ENCODE measurements at places on chromosomes 12 and 14.

GRCh38 chr12:5038781-5039311 is 4.8 kb upstream of the KCNA5 start:
- DNase-seq, result no peak

- no peak for DNase-seq
Observed at GRCh38 chr14:75961662-75962061, 20.1 kb downstream of the TGFB3 start.

- DNase-seq, result no peak
Observed at GRCh38 chr14:26913786-26914185, 316.0 kb upstream of the NOVA1 start.

DNA sequence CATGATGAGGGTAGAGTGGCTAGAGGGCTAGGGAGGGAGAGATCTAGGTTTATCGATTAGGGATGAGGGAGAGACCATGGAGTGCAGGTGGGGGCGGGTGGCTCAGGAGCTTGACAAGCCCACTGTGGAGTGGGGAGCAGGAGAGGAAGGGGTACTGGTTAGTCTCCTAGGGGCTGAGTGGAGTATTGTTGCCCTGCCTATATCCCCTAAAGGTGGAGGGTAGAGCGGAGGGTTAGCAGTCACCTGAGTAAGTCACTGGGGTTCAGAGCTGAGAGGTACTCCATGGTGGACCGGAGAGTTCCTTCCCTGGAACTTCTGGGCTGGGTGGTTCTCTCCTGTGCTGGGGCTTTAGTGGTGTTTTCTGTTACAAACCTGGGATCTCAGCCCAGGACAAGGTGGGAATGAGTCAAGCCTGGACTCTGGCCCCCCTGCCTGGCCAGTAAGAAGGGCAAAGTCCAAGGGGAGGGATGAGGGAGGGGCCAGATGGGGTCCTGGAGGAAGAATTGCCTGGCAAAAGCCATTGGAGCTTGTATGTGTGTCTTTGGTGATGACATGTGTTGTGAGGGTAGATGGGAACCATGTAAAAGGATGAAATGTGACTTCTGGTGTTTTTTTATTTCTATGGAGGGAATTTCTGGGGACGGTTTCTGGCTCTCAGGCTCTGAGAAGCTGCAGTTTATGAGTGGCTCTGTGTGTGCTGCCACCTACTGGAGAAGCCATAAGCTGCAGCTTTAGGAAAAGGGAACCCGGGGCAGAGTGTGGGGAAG is at the start of gene CIDEB:
Gene CIDEB, minus strand, starts transcription at position 403 of the 767 bp plus-strand sequence. Its CDS starts 119 bp downstream, at position 284.
- no peak for DNase-seq

GRCh38 chr12:57276935-57277563 is 26.1 kb upstream of the STAC3 start:
- peak; percentile 23 for DNase-seq

- no peak for DNase-seq
Observed at GRCh38 chr14:22464422-22465142, 124.4 kb downstream of the DAD1 start.

- no peak for DNase-seq
Observed at GRCh38 chr12:119836781-119837180, 40.3 kb downstream of the CIT start.

DNA sequence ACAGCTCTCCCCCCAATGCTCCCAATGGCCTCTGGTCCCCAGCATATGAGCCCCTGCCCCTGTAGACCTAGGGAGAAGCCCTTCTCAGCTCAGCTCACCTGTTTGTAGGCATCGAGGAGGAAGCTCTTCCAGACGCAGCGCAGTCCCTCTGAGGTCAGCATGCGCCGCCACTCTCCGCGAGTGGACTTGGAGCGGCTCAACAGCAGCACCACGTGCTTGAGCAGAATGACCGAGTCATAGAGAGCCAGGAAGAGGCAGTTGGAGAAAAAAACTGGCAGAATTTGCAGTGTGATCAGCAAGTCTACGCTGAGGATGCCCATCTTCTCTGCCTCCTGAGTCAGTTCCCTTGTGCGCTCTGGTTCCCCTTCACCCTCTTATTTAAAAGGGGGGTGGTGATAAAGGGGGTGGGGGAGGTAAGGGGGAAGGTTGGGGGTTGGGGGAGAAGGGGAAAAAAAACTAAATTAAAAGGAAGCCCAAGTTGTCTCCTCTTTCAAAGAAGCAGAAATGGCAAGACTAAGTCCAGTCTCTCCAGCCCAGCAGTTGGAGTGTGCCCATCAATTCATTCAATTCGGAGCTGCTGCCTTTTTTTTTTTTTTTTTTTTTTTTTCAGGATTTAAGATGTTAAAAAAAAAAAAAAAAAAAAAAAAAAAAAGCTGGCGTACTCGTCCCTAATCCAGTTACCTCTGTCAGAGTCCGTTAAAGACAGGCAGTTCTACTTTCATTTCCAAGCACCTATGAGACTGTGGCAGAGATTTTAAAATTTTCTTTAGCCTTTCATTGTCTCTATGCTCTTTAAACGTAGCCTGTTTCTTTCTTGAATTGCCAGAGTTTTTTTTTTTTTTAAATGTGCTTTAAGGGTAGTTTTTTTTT is at the start of gene DIO2:
Gene DIO2, minus strand, starts transcription at position 352 of the 870 bp plus-strand sequence. Its CDS starts 32 bp downstream, at position 320.
- no peak for DNase-seq

GRCh38 chr12:68304626-68305025 is 27.5 kb downstream of the MDM1 start:
- DNase-seq, result no peak

DNA sequence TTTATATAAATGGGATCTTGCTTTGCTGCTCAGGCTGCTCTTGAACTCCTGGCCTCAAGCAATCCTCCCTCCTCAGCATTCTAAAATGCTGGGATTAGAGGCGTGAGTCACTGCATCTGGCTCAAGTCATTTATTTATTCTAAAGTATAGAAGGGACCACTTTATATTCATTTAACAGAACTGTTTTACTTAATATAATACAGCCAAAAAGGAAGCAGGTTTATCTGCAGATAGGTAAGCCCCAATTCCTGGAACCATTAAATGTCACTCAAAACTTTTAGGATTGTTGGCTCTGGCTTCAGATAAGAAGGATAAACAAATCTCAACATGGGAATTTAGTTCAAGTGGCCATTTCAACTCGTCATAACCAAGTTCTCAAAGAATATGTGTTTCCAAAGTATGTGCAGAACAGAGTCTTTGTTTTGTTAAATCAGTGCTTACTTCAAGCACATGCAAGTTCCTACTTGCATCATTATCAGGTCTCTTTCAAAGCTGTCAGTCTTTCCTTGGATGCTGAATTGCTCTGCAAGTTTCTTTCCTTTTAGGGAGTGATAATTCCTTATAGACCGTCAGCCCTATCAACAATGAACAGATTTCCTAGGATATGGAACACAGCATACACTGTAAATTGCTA is 60.4 kb downstream of the KITLG start:
- no peak for DNase-seq

- no peak for DNase-seq
Observed at GRCh38 chr12:74644681-74645080, 107.0 kb downstream of the ATXN7L3B start.

- DNase-seq, result no peak
Observed at GRCh38 chr14:66237741-66238140, 248.4 kb upstream of the CCDC196 start.

GRCh38 chr12:54304187-54304810 is 3.5 kb upstream of the NFE2 start:
- no peak for DNase-seq

- no peak for DNase-seq
Observed at GRCh38 chr14:29895591-29896083, 32.0 kb downstream of the PRKD1 start.

Measured in fibroblast of the conjunctiva (primary cell).